IPS-NIHi11 (cell line): ENCODE measurements at places on chromosomes 12 and 14.
A peak's percentile ranks its signal among the peaks of the same experiment; 100 is the strongest.

DNA sequence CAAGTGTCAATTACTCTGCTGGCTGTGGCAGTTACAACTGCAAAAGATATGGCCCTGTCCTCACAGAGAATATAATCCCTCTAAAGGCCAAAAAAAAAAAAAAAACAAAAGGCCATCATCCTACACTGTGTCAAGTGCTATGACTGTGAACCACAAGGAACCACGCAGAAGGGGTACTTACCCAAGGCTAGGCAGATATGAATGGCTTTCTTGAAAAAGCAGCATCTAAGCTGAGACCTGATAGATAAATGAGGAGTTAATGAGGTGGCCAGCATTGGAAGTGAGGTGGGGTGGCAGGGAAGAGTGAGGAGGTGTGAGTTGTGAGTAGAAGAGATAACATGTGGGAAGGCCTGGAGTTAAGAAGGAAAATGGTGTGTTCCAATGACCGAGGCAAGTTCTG, 16.4 kb upstream of the IL22 start:
- no peak for DNase-seq

DNA sequence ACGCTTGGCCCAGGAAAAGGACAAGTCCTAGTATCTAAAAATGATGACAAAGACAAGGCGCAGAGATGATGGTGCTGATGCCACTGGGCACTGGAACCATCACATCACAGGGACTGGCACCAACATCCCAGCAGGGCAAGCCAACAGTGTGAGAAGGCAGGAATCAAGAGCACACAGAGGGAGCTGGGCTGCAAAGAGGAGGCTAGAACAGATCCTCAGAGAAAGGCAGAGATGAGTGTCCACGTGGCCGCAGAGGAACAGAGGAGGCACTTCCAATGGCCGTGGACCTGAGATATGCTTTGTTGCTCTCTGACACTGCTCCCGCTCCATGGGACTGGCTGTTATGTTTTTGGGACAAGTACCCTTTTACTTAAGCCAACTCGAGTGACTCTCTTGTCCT, 17.9 kb downstream of the FOXN3 start:
- DNase-seq: no peak

DNA sequence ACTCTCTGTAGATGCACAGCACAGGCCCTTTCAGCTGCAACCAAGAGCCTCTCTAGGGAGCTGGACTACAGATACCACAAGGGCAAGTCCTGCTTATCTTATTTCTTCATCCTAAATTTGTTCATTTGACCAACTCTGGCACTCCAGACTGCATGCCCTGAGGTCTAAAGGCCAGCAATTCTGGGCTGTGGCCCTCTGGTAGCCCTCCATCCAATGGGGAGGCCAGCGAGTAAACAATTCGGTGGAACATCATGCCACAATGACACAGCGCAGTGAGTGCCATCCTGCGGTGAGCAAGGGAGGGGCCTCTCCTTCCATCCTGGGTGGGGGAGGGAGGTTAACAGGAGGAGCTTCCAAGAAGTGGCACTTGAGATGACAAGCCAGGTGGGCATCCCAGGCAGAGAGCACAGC, 652 bp upstream of the SELPLG start:
- DNase-seq: no peak

GRCh38 chr12:107519906-107520859, 165.4 kb upstream of the PWP1 start:
- no peak for DNase-seq

DNA sequence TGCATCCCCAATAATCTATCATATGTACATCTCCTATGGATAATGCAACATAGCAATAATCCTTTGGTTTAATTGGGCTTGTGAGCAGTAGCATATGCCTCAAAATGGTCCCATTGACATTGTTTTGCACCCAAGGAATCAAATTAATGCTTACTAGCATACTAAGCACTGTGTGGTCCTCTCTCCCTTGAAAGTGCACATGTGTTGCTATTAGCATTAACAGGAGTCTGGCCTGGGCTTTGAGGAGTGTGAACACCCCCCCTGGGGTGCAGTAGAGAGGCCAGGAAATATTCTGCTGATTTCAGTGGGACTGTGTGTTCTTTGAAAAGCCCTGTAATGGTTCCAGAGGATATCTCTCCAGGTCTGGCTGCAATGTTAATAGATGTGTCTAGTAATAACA, 1148.4 kb downstream of the VRK1 start:
- DNase-seq: no peak

GRCh38 chr12:113196990-113197389, 11.5 kb downstream of the RITA1 start:
- peak; percentile 86 for DNase-seq

GRCh38 chr12:108525681-108526080, 10.6 kb downstream of the FICD start:
- DNase-seq: no peak

- no peak for DNase-seq
These were observed 103.3 kb downstream of the RBM19 start for GRCh38 chr12:113862590-113863454.

DNA sequence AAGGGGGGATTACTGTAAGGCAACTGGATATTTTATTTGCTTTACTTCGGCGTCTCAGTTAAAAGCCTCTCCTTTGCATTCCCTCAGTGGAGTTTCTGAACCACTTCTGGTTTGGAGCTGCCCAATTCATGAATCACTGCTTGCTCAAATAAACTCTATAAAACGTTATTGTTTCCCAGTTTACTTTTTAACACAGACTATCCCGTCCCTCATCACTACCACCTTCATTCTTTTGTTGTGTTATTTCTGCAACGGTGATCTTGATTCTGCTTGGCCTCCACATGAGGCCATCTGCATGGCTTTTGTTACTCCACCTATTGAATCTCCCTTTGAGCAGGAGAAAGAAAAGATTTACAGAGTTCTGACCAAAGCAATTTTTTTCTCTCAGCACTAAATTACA, 104.0 kb upstream of the PLEKHA5 start:
- no peak for DNase-seq

GRCh38 chr14:23056956-23057756, at the start of gene CDH24:
TSS of gene CDH24 (minus strand) at chr14:23057520. CDS start at chr14:23055733, 1,787 bp downstream.
- DNase-seq: peak; percentile 87

DNA sequence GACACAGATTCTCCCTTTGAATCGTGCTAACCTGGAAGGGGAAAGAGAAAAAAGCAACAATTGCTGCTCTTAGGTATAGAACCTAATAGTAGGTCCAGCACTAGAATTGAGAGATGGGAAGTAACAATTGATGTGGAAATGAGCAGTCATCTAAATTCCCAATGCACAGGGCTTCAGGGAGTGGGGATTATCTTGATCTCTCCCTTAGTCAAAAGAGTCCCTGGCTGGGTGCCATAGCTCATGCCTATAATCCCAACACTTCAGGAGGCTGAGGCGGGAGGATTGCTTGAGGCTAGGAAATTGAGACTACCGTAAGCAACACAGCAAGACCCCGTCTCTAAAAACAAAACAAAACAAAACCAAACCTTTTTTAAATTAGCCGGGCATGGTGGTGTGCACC, 4.0 kb downstream of the APOBEC1 start:
- no peak for DNase-seq

DNA sequence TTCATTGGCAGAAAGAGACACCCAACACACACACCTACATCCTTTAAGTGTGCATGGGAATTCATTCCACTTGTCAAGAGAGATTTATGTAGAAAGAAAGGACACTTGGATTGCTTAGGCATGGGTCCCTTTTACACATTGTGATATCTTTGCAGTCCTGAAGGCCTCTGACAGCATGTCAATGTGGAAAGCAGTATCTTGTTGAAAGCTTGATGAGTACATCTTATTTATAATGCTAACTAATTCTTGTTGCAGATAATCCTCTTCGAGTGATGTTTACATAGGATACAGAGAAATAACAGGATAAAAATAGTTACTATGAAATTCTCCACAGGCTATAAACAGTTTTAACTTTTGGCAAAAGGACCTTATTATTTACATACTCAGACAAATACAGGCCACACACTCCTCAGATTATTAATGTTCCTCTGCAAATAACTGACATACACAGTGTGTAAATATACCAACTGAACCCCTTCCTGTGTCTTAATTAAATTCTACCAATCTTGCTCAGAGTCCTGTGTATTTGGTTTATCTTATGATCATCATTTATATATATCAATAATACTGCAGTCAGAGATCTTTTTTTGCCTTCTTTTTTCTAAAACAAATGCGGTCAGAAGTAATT, 111.8 kb upstream of the DIO2 start:
- no peak for DNase-seq

DNA sequence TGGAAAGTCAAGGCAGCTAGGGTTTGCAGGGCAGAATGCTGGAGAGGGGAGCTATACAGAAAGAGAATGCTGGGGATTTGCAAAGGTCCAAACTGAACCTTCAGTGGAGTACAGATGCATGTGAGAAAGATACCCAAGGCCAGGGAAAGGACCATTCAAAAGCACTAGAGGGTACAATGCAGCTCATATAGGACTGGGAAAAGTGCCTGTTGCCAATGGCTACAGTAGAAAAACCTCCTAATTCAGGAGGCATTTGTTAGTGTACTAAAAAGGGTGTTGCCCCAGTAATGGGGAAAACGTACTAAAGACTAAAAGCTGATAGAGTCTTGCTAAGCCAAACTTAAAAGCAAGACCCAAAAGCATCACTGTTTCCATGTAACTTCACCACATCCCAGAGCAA, 30.1 kb downstream of the E2F7 start:
- no peak for DNase-seq

- no peak for DNase-seq
These were observed 527 bp downstream of the CAMKK2 start for GRCh38 chr12:121295746-121296617.

GRCh38 chr14:71488703-71489191, 443.5 kb upstream of the RGS6 start:
- no peak for DNase-seq

GRCh38 chr12:109020796-109021380, at the start of gene SVOP:
TSS of gene SVOP (minus strand) at chr12:109021068. CDS start at chr12:109020868, 200 bp downstream.
- DNase-seq: peak; percentile 95
